DMS79 treated with DMSO at 0.1 percent for 48 hours (cell line): ENCODE measurements at places on chromosomes 2 and 18.

- peak; percentile 70 for DNase-seq
Measured at GRCh38 chr2:75340560-75340959, 141.2 kb upstream of the TACR1 start.

DNA sequence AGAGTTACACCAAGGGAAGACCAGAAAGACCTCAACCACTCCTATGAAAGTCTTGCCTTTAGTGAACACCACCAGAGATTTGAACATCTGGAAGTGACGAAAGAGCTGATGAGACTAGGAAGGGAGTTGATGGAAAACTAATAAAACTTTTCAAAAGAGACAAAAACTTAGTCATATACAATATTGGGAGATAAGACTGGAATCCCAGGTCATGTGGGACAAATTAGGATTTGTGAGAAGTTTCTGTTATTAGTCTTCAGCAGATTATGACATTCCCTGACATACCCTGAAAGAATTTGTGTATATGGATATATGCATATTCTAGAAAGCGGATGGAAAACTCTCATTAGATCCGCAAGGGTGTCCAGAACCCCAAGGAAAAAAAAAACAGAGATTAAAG, 145.0 kb upstream of the LTBP1 start:
- DNase-seq, result no peak

GRCh38 chr2:119494163-119494790, 30.0 kb downstream of the SCTR start:
- DNase-seq, result no peak

GRCh38 chr2:42141687-42142546, 27.2 kb upstream of the EML4 start:
- DNase-seq, result peak; percentile 87

GRCh38 chr2:20186855-20187187, 38.1 kb downstream of the SDC1 start:
- DNase-seq, result no peak

DNA sequence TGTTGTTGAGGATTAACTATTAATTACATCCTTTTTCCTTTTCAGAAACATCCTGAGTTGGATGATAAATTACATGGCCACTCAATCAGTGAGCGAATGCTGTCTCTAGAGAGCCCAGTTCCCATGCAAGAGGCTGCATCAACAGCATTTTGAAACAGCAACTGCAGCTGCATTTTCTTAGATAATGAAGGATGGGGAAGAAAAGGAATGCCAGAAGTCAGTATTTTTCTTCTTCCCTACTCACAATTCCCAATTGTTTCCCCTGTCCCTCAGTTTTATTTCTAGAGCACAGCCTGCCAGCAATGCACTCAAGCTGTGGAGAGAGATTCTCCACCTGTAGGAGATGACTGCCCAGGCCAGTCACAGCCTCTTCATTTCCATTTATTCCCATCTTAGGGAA, 6.9 kb downstream of the SCN7A start:
- no peak for DNase-seq

DNA sequence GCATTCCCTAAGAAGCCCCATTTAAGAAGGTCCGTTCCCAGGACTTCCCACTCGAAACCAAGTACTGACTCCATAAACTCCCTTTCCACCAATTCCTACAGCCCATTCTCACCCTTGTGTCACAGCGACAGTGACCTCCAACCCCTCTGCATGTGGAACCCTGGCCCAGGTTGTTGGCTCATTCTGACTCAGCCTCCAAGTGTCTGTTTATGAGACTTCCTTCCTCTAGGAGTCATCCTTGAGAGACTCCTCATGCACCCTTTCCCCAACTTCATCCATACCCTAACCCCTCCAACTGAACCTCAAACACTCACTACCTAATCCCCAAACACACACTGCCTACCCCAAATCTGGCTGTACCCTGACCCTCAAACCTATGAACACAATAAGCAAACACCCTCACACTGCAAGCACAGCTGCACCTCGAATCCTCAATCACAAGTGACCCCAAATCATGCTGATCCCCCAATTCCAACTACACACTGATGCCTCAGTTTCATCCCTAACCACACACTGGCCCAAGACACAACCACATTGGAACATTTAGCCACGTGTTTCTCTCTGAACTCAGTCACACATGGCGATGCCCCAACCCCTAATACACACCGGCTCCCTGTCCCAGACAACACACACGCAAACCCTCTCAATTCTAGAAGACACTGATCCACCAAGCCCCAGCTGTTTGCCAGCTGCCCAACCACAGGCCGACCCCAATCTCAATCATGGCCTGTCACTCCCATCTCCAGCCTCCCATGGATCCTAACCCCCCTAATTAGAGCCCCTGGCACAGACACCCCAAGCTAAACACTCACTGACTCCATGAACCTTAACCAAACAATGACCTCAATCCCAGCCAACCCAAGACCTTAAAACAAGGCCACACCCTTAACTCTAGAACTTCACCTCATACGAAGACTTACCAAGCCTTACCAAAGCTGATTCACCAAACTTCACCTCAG, 219.6 kb downstream of the CYP26B1 start:
- DNase-seq, result no peak

- no peak for DNase-seq
Measured at GRCh38 chr2:29806461-29806860, 114.9 kb downstream of the ALK start.

DNA sequence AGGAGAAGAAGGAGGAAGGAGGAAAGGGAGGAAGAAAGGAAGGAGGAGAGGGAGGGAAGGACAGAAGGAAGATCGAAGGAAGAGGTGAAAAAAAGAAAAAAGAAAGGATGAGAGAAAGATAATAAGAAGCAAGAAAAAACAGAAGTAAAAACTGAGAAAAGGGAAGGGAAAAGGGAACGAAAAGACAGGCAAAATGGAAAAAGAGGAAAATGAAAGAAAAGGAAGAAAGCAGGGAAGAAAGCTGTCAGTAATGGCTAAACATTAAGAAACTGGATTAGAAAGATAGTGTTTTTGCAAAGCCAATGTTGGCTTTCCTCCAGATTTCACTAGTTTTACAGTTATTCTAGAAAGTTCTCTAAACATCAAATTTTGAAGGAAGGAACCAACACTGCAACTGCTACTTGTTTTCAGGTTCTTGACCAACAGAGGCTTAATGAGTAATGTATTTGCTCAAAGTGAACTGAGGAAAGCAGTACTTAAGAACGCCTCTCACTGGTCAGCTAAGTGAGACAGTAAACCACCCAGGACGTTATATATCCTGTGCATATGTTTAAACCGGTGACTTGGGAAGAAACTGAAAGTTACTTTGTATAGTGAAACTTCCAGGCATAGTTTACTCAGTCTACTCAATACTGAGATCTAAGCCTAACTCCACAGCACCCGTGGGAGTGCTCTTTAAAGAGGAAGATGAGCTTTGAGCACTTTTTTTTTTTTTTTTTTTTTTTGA, 286.2 kb upstream of the TRIB2 start:
- no peak for DNase-seq

DNA sequence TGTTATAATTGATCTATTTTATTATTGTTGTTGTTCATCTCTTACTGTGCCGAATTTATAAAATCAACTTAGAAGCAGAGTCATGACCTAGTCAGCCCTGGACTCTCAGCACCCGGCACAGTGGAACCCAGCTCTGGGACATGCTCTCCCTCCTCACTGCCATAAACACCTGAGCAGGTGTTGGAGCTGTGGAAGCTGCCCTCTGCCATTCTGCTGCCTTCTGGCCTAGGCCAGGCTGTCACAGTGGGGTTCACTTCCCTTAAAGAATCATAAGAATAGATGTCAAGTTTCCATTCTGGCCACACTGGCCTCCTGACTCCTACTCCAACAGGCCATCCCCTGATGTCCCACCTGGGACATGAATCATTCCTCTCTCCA, 192.2 kb downstream of the ZFP36L2 start:
- DNase-seq, result no peak

DNA sequence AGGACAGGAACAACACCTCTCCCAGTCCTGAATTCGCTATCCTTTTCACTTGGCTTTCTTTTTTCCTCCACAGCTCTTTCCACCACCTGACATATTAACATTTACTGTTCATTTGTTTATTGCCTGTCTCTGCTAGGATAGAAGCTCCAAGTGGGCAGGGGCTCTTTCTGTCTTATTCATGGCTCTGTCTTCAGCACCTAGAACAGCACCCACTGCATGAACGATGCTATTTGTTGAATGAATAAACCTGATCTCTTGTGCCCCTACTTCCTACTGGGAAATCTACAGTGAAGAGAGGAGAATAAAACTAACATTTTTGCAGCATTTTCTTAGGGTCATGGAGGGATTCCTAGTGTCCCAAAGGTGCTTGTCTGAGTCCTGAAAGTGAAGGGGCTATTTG, 24.4 kb upstream of the GAREM2 start:
- DNase-seq, result no peak

GRCh38 chr2:143907801-143908200, 612.1 kb downstream of the ZEB2 start:
- no peak for DNase-seq

DNA sequence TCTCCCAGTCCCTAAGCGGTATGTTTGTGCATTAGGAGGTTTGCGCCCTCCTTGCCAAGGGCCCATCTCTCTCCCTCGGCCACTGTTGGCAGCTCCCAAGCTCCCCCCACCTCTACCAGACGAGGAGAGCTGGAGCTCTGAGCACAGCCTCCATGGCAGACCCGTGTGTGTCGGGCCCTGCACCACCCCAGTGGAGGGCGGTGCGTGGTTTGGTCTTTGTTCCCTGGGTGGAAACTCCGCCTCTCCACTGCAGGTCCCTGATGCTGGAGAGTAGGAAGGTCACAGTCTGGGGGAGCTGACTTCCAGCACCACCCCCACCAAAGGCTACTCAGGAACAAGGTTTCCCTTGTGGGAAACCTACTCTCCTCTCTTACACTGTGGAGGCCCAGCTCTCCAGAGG, 162.6 kb upstream of the FHL2 start:
- no peak for DNase-seq

DNA sequence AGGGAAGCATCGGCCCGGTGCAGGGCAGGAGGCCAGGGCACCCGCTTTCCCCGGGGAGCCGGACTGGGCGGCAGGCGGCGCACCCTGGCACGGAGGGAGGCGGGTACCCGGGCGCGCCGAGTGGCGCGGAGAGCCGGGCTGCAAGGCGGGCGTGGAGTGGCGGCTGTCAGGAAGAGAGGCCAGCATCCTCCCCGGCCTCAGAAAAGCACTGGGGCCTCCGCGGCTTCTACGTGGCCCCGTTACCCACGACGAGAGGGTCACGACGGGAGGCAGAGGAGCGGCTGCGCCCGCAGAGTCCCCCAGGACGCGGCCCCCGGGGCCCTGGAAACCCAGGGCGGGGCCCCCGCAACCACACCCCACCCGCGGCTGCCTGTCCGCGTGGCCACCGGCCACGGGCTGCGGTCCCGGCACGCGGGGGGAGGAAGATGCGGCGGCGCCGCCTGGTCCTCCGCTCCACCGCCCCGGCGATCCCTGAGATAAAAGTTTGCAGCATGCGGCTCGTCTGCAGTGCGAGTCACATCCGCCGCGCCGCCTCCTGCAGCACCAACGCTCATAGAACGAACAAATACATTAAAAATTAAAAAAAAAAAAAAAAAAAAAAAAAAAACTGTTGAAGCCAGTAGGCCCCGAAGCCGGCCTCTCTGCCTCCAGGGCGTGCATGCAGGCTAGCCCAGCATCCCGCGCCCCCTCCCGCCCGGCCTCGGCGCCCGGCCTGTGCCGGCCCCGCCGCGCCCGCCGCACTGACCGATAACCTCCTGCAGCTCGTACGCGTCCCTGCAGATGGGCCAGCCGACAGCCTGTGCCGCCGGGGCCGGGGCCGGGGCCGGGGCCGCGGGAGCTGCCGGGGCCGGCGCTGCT, 683 bp downstream of the STK39 start:
- peak; percentile 14 for DNase-seq

DNA sequence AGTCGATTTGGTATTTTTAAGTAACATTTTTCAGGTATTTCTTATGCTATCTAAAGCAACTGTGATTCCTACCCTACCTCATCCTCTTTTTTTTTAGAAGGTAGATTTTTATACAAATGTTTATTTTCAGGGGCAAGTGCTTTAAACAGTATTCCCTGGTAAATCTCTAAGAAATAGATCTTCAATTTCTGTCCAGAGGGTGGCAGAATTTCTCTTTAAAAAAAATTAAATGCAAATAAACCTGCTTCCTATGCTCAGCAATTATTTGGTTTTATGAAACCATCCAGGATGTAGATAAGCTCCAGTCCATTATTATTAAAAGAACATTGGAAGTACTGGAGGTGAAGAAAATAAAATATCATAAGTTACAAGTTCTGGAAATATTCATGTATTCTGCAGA, 191.9 kb downstream of the MYO3B start:
- peak; percentile 33 for DNase-seq

DNA sequence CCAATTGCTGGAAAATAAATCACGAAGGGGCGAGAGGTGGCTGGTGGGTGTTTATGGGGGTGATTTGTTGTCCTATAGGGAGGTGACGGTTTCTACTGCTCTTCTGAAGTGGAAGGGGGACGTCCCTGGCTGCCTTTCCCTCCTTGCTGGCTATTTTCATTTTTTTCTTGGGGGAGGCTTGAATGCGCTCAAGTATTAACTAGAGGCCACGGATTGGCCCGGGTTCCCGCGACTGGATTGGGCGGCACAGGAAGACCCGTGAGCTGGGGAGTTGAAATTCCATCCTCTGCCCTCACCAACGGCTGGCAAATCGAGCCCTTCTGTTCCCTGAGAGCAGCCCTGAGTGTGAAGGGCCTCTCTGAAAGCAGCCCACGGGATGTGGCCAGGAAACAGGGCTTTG, 176.5 kb upstream of the SPRED2 start:
- no peak for DNase-seq

- peak; percentile 87 for DNase-seq
Measured at GRCh38 chr2:17538844-17539554, 1.5 kb upstream of the VSNL1 start.

DNA sequence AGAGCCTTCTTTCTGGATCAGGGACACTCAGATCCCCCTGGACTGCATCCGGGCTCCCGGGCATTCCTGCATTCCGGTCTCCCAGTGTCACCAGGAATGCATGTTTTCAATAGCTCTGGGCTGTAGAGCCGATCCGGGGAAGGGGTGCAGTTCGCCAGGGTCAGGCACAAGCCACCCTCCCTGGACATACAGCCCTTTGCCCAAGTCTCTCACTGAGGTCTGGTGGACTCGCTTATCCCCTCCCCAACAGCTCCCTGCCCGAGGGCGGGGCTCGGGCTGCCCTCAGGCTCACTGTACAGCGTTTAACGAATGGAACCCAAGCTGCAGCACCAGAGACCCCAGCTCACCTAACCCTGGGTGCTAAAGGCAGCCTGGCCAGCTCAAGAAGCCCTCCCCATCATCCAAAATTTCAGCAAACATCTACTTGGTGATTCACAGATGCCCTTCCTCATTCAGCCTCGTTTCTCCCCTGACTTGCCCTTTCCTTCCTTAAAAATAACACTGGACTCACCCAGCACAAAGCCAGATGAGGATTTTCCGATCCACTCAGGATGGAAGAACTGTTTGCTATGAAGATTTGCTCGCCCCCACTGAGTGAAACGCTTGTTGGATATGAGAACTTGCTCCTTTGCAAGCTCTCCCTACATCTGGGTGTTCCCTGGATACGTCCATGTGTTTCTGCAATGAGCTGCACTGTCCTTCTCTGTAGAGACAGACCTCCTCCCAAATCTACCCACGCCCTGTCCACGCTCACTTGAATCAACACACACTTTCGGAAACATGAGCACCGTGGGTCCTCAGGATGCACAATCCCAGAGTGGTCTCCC, 58.1 kb downstream of the PXDN start:
- DNase-seq, result no peak
